ENCODE measurements at places on chromosomes 16 and 17.

DNA sequence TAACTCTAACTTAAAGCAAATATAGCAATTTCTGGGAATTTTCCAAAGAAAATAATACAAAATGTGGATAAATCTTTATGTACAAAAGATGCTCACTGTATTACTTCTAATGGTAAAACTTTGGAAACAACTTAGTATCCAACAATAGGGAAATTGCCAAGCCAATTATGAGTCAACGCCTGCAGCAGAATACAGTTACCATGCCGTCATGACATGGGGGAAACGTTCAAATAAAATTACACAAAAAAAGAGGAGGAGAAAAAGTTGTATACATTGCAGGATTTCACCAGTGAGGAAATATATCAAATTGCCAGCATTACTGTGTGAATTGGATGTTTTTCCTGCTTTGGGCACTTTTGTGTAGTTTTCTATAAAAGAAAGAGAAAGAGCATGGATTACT lies 469.6 kb downstream of the SOX9 start:
- DNase-seq, result no peak

DNA sequence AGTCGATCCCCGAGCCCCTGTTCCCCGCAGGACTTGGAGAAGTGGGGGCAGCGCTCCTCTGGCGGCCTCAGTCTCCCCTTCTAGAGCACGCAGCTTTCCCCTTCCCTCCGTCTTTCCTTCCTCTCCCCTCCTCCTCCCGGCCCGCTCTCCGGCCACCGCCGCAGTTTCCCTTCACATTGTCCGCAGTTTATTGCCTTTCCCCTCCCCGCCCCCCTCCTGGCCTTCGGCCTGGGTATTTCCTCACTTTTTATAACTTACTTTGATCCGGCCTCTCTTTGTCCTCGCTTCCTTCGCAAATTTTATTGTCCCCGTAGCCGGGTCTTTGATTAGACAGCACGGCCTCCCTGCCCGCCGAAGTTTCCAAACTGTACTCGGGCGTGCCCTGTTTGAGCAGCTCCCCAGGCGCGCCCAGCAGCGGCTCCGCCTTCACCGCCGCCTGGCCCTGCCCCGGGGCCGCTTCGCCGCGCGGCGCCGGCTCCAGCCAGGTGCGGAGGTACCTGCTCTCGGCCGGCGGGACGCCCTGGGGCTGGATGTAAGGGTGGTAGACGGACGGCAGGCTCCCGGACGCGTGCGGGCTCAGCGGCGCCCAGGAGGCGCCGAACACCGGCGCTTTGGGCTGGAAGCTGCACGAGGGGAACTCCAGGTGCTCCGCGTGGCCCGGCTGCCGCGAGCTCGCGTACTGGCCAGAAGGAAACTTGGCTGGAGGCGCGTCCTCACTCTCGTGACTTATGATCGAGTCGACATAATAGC lies 488 bp downstream of the HOXB9 start:
- DNase-seq, result no peak

DNA sequence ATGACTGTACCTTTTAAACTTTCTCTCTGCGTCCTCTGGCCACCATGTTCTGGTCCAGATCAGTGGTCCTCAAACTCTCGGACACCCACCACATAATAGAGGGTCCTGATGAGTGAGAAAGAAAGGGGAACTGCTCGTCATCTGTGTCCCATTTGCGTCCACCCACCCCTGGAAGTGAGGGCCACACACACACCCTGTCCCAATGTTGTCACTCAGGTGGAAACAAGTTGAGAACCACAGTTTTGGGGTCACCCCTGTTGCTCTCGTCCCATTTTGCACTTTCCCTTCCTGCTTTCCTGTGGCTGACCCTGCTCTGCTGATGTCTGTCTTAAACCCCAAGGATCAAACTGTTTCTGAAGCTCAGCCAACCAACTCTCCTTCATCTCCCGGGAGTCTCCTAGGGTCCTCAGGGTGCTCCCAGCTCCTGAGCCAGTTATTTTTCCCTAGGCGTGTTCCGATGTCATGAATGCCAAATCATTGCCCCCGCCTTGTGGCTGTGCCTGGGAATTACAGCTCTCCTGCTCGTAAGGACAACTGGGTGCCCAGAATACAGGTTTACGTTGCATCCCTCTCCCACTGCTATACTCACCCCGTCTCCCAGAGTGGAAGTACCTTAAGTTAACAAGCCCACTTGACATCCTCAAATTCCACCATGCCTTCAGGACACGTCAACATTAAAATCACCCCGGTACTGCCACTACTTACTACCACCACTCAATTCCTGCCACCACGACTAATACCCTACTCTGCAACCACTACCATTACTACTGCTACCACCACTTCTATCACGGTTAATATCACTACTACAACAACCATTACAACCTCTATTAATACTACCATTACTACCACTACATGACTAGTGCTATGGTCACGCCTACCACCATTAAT lies 26.0 kb upstream of the HNF1B start:
- DNase-seq, result no peak

DNA sequence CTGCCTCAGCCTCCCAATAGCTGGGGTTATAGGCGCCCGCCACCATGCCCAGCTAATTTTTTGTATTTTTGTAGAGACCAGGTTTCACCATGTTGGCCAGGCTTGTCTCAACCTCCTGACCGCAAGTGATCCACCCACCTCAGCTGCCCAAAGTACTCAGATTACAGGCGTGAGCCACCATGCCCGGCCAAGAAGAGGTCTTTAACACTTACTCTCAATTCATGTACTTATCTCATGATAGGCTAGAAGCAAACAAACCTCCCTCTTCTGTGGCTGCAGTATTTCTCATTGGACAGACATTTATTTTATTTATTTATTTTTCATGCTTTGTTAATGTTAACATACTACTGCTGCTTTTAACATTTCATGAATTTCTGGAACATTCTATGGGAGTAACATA lies 7.0 kb upstream of the NT5C start:
- no peak for DNase-seq

GRCh38 chr17:67283731-67284516 lies 38.9 kb upstream of the HELZ start:
- no peak for DNase-seq

- no peak for DNase-seq
These were observed 4.8 kb upstream of the USP10 start for GRCh38 chr16:84694980-84695379.

GRCh38 chr16:391885-392335 lies 5.1 kb upstream of the NME4 start:
- DNase-seq, result peak; percentile 60

GRCh38 chr16:28318042-28318744 lies 25.9 kb downstream of the SBK1 start:
- no peak for DNase-seq

GRCh38 chr16:53955221-53955875 lies 251.4 kb downstream of the FTO start:
- DNase-seq, result no peak

DNA sequence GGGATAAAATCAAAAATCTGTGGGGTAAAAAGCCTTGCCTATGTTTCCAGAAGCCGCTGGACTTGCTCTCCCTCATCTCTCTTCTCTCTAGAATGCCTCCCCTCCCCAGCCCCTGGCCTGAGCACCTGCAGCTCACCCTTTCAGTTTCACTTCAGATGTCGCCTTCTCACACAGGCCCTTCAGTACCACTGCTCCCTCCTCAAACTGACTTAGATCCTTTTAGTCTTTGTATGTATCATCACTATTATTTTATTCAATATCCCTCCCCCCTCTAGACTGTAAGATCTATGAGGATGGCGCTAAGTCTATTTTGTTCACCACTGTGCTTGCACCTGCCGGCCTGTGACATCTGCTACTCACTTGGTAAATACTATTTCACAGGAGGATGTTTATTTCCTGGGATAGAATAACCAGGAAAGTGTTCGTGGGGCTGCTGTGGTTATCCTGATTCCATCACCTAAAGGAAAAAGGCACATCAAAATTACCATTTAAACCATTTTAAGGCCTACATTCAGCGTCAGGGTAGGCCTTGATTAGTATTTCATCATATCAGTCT lies 122.3 kb downstream of the MRTFB start:
- DNase-seq, result peak; percentile 7

GRCh38 chr16:83233153-83233552 lies 574.6 kb upstream of the HSBP1 start:
- DNase-seq, result no peak

DNA sequence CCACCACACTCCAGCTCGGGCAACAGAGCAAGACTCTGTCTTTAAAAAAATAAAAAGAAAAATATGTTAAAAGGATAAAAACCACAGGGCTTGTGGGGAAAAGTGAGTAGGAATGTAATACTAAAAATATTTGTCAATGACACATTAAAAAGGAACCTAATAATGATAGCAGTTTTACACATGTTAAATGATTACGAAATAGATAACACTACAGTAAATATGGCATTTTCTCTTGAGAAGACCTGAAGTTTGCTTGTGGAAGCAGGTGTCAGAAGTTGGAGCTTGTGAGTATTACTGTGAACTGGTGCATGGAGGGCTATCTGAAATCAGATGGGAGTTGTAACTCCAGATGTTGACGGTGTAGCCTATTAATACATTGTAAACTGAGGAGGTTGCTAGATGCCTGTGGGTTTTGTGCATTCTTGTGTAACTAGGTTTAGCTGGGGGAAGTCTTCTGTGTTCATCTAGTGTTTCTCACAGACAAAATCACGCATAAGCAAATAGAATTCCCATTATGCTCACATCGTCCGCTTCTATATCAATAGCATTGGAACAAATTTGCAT lies 44.2 kb upstream of the CLEC18A start:
- no peak for DNase-seq

DNA sequence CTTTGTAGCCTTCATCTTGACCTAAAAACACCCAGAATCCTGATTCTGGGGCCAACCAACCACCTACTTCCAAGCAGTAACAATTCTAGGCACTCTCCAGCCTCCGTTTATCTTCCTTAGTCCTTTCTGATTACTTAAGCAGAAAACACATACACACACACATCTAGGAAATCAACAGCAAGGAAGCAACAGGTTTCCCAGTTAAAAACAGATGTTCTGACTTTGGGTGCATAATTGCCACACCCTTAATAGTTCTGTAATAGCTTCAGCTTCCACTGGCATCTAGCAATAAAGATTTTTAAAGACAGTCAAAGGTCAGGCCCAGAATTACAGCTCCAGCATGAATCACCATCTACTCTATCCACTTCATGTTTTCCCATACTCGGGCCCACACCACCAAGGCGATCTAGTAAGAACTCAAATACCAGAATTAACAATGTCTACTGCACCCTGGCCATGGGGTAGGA lies 2.6 kb downstream of the ARHGAP17 start:
- no peak for DNase-seq

DNA sequence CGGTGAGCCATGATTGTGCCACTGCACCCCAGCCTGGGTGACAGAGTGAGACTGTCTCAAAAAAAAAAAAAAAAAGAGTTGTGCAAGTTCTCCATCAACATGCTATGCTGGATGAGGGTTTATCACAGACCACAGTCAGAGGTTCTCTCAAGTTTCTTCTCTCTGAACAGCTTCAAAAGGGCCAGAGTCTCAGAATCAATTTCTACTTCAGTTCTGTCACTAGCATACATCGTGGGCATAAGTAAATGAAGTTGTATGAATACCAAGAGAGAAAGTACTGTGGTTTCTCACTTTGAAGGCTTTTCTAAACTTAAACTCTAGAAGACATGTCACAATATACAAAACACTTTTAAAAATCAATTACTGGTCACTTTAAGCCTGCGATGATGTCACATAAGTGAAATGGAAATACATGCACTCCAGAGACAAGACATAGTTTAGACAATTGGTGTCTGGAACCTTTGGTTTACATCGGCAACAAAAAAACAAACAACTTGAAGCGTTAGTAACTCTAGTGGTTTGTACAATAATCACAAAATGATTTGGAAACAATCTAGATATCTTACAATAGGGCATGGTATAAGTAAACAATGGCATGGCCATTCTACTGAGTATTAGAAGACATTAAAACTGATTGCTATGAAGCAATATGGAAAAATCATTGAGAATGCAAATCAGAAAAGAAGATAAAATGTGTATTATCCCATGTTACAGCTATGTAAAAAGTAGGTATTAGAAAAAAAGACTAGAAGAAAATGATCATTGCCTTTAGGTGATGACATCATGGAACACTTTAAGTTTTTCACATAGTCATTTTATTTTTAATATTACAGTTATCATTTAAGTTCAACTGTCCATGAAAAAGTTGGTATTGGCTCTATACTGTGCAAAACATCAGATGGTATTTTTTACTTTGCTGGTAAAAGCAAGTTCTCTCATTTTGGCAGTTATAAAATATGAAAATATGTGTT lies 232.3 kb downstream of the ZFHX3 start:
- DNase-seq, result no peak

GRCh38 chr17:9522074-9522473 lies 53.5 kb downstream of the STX8 start:
- DNase-seq, result no peak

GRCh38 chr16:13426269-13426668 lies 493.7 kb upstream of the ERCC4 start:
- no peak for DNase-seq

- no peak for DNase-seq
These were observed 11.3 kb upstream of the HOXB2 start for GRCh38 chr17:48556229-48556575.

- DNase-seq, result no peak
These were observed 2.0 kb downstream of the TUBD1 start for GRCh38 chr17:59890720-59891119.

Measured in activated T-cell treated with anti-CD3 and anti-CD28 coated beads for 1 hour (primary cell).